IMR-90 (cell line): ENCODE measurements at places on chromosomes 3 and 15. TPM values are rescaled to one million over a fixed set of nuclear protein-coding genes. Genes with fewer than 3 reads are reported as not detected.

DBR1 gene
- 12.5 and 17.5 TPM in 2 replicates for total RNA-seq

CHL1 gene
- 1.6 and 2.2 TPM in 2 replicates for total RNA-seq

MB21D2 gene
- 44.8 and 46.4 TPM in 2 replicates for total RNA-seq

SMCO1 gene
- total RNA-seq, result not detected in 2 replicates

CPLX3 gene
- not detected in 2 replicates for total RNA-seq

- DNase-seq, result no peak
Observed at GRCh38 chr3:22326305-22326704, 575.3 kb upstream of the ZNF385D start.

DNA sequence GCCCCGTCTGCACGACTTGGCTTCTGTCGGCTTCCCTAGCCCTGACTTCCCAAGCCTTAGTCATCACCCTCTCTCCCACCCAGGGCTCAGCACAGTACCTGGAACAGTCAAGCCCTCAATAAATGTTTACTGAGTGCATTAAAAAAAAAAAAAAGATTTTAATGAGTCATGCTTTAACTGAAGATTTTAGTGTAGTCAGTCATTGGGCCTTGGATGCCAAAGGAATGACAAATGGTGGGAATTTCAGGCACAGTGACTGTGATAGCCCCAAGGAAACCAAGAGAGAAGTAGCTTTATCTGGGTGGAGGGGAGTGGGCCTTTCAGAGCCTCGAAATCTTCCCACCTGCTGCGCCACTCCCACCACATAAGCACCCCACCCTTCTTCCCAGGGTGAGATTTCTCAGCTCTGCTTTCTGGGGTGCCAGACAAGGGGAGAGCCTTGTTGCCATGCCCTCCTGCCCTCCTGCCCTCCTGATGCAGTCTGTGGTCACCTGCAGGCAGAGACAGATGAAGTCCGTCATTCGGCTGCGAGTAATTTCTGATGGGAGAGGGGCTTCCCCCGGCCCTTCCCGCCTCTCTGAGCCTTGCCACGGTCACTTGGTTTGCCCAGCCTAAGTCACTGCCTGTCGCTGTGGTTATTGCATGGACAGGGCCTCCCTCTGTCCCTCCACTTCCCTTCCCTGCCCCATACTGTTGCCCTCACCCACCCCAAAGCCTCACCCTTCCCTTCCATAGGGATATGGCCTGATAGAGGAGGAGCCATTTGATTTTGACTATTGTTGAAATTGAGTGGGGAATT, 41.8 kb downstream of the SMAD3 start:
- peak; percentile 100 for DNase-seq

DNA sequence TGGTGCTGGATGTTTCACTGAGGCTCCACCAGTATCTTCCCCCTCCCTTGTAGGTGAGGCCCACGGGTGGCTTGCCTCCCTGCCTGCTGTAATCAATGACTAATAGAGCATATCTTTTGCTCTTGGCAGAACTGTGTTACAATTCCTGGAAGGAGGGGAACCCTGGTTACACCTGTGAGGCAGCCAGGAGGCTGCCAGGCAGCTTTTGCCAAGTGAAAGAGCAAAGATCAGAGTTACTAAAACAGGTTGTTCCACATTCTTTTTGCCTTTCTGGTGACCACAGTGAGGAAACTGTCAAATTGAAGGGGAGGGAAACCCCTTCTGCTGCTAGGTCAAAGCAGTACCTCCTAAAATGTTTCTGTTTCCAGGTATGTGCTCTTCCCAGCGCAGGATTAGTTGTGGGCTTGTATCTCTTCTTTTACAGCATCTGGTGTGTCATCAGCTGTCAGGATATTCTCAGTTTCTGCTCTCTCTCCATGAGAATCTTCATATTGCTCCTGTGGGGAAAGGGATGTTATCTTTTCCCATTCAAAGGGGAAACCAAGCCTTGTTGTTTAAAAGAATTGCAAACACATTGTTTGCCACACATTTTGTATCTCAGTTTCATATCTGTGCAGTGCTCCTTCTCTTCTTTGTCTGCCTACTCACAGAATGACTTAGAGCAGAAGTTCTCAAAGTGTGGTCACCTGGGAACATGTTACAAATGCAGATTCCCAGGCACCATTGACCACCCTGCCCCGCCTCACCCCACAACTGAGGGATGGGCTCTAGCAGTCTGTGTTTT, 137.4 kb upstream of the UMPS start:
- DNase-seq, result no peak

DNA sequence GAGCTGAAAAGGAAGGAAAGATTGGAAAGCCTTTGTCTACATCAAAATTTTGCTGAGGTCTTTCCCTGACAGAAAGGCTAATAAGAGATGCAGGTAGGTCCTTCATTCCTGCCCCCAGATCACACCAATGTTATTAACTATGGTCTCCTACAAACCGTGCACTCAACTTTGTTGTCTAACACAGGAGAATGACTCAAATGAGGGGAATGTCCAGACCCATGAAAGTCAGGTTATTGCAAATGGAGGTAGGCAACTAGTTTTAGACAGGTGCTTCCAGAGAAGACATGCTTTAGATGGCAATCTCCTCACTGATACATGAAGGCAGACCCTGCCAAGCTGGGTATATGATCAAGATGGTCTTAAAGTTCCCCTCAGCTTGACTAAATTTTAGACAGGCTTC, 51.0 kb downstream of the NFKBIZ start:
- DNase-seq, result no peak

GRCh38 chr3:109155828-109156227, 19.3 kb downstream of the C3orf85 start:
- DNase-seq, result no peak

- no peak for DNase-seq
Observed at GRCh38 chr3:56054844-56055243, 413.4 kb downstream of the ERC2 start.

GRCh38 chr3:69842789-69843188, 103.5 kb downstream of the MITF start:
- no peak for DNase-seq
